ENCODE measurements at places on chromosomes 12 and 14.
A peak's percentile ranks its signal among the peaks of the same experiment; 100 is the strongest.

DNA sequence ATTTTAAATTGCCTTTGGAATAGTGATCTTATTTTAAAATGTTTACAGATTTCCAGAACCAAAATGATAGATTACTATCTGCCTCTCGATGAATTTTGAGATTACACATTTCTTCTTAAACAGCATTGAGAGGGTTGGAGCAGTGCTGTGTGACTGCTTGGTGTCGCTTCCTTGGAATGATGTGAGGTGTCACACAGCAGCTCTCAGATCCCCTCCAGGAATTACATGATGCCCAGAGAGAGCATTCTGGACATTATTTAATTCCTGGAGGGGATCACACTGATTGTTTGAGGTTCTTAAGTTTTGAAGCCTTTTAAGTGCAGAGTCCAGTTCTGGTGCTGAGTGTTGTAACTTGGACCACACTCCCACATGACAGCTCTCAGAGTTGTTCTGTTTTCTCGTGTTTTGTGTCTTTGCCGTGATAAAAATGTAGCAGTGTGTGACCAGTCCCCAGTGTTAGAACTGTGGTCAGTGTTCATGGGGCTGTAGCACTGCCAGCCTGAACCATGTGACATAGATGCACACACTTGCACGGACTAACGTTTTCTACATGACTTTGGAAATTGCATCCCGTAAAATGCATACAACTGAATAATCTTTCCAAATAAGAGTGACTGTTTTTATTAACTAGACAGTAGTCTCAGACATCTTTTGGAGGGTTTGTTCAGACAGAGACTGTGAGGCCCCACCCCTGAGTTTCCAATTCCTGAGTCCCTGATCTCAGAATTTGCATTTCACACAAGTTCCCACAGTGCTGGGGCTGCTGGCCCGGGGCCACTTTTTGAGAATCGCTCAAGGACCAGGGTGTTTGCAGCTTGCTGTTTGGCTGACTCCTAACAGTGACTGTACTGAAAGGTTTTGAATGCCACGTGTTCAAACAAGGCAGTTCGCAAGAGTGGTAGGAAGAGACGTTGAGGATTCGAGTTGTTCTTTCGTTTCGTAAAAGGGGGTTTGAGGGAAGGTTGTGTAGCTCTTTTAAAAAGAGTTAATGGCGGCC, 26.0 kb downstream of the XRCC3 start:
- peak overlapping the region; percentile 35 for H3K27ac ChIP-seq
- H3K4me3 ChIP-seq = no peak overlapping the region
- no peak for DNase-seq
- H3K4me1 ChIP-seq = no peaks in the 10 kb centered on the region
- no peaks in the 10 kb centered on the region for H3K27me3 ChIP-seq

- H3K4me1 ChIP-seq = no peaks in the 10 kb centered on the region
- DNase-seq = no peak
- H3K27ac ChIP-seq = no peak overlapping the region
- no peaks in the 10 kb centered on the region for H3K27me3 ChIP-seq
- H3K4me3 ChIP-seq = no peak overlapping the region
These were observed 113.2 kb upstream of the FLRT2 start for GRCh38 chr14:85416771-85417170.

DNA sequence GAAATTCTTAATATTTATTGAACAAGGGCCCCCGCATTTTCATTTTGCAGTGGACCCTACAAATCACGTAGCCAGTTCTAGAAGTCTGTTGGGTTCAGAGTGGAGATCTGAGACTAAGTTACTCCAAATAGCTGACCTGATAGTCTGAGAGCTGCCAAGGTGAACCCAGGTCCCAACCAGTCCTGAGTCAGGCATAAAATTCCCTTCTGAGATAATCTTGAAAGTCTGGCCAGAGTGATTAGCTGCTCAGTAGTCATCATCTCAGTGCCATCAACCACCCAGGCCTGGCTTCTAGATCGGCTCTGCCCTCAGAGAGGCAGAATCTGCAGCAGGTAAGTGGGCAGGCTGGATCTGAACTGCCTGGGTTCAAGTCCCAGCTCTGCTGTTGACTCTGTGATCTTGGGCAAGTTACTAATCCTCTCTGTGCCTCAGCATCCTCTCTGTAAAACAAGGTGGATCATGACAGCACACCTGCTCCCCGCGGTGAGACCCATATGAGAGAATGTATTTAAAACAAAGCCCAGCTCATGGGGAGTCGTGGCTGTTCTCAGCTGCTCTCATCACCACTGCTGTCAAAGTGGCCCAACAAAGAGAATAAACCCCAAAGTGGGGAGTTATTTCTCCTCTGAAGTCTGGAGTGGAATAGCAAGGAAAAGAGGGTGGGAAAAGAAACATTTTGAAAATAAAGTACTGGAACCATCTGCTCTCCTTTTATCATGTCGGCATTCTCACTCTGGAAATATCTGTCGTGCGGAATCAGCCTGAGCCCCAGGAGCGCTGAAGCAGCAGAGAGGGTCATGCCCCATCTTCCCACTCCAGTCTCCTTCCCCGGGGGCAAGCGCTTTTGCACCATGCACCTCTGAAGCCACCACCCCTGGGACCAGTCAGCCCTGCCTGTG, 193.3 kb downstream of the DPF3 start:
- peak overlapping the region; percentile 43 for H3K27ac ChIP-seq
- no peak for DNase-seq
- H3K27me3 ChIP-seq = no peaks in the 10 kb centered on the region
- H3K4me3 ChIP-seq = no peak overlapping the region
- no peaks in the 10 kb centered on the region for H3K36me3 ChIP-seq

- H3K4me1 ChIP-seq = peaks cover 46% of the 10 kb centered on the region
- no peaks in the 10 kb centered on the region for H3K27me3 ChIP-seq
- peaks cover 52% of the 10 kb centered on the region for H3K36me3 ChIP-seq
- DNase-seq = no peak
These were observed 1.4 kb downstream of the HSP90AA1 start for GRCh38 chr14:102085488-102085887.

- no peak for DNase-seq
- peaks cover 85% of the 10 kb centered on the region for H3K4me1 ChIP-seq
- H3K36me3 ChIP-seq = peaks cover 16% of the 10 kb centered on the region
- H3K4me3 ChIP-seq = peak overlapping the region; percentile 96
- peak overlapping the region; percentile 92 for H3K27ac ChIP-seq
These were observed 877 bp downstream of the BAG5 start for GRCh38 chr14:103561381-103562178.

DNA sequence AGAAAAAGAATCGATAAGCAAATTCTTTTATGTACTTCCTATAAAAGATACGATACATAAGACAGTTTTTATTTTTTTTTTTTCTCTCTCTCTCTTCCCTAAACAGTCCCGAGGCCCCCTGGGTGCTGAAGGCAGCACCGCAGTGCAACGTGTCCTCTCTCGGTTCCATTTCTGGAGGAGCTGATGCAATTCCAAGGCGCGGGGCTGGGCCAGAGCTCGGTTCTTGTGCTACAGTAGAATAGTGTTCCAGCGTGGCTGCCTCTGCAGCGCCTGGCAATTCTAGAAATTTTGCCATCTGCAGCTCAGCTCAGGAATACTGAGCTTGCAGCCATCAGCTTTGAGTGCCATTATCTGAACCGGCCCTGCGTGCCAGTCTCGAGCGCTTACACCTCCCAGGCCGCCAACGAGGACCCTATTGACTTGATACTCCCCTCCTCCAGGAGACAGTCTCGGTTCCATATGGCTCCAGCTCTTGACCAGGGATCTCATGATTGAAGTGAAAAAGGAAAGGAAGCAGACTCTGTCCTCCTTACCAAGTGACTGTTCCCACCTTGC, 630 bp downstream of the ALDH1L2 start:
- H3K36me3 ChIP-seq = no peaks in the 10 kb centered on the region
- peak overlapping the region; percentile 60 for H3K4me3 ChIP-seq
- H3K27me3 ChIP-seq = no peaks in the 10 kb centered on the region

DNA sequence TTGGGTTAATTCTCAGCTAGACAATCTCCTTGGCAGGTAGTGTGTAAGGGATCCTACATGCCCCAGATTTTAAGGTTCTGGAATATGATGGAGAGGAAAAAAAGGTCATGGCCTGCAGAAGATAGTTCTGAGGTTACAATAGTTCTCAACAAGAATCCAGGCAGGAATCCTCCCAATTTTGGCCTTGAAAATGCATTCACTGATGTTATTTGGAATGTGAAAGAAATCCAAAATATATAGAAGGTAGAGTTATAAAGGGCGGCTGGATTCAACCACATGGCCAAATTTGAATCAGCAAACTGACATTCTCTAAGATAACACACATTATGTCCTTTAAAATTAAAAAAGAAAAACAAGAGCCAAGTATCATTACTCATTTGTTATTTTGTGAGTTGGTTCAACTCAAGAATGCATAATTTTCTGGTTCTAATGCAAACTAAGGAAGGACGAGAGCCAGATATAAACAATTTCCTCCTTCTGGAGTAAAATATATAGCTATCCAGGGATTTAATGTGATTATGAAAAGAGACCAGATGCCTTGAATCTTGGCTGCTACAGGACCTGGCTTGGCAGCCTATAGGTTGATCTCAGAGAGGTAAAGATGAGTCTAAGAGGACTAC, 177.0 kb upstream of the G2E3 start:
- no peaks in the 10 kb centered on the region for H3K36me3 ChIP-seq
- no peaks in the 10 kb centered on the region for H3K27me3 ChIP-seq
- no peaks in the 10 kb centered on the region for H3K4me1 ChIP-seq
- no peak overlapping the region for H3K27ac ChIP-seq
- no peak for DNase-seq

- H3K27me3 ChIP-seq = no peaks in the 10 kb centered on the region
- no peak overlapping the region for H3K27ac ChIP-seq
- no peak for DNase-seq
- peaks cover 17% of the 10 kb centered on the region for H3K36me3 ChIP-seq
These were observed 70.6 kb downstream of the IFT43 start for GRCh38 chr14:76056128-76056527.
